NCI-H1694 treated with DMSO at 0.1 percent for 48 hours (cell line): ENCODE measurements at places on chromosomes 12 and 14.

DNA sequence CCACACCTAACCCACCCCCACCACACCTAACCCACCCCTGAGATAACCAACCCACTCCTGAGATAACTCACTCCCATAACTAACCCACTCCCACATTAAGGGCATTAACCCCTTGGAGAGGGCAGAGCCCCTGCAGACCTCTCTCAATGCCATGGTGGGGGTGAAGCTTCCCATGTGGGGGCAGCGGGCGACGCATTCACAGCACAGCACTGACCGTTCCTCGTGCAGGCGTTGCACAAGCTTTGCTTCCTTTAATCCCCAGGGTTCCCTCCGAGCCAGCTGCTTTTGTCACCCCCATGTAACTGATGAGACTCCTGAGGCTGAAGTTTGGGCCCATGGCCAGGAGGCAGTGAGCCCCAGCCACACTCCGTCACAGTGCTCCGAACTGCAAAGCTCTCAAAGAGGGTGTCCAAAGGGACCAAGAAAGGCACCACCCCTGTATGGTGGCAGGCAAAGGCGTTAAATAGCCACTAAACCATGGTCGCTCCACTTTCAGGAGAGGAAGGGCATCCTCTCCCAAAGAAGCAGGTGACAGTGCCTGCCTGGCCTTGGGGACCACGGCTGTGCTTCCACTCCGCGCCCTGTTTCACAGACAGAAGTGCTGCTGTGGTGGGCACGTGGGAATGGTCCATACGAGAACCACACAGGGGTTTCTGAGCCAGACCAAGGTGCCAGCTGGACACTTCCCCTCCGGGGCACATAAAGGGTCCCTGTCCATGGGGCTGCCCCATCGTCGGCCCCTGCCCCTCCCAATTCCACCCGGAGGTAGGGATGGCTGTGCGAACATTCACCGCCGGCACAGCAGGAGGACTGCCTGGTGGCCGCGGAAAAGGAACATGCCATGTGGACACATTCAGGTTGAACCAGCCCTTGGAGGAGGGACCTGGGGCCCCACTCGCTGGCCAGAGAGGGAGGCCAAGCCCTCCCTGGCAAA lies 28.3 kb downstream of the GALNT9 start:
- no peak for DNase-seq

- DNase-seq = peak; percentile 33
Observed at GRCh38 chr12:3680919-3681594, 71.9 kb downstream of the CRACR2A start.

DNA sequence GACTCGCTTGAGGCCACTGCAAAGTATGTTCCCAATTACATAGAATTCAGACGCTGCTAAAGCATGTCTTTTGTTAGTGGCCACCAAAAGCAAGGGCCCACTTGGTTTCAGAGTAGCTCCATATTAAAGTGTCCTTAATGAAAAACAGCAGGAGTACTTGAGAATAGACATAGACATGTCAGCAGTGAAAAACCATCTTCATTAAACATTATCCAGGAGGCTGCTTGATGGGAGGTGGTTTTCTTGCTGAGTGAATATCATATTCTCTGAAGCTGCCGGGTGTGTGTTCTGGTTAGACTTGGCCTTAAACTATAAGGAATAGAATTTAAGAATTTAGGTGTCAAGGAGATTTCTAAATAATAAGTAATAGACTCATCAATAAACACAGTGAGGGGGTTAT lies 79.5 kb upstream of the CCDC198 start:
- DNase-seq = no peak

DNA sequence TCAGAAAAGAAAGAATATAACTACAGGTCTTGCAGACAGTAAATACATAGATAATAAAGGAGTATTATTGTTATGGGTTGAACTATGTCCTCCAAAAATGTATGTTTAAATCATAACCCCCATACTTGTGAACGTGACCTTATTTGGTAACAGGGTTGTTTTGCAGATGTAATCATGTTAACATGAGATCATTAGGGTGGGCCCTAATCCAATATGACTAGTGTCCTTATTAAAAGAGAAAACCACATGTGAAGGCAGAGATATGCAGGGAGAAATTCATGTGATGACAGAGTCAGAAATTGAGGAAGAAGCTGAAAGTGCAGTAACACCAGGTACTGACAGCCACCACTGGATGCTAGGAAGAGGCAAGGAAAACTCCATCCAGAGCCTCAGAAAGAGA lies 29.0 kb downstream of the MAGOHB start:
- DNase-seq = no peak
